ENCODE measurements at places on chromosomes 5 and 9.

GRCh38 chr9:121893786-121894185 is 199.3 kb downstream of the TTLL11 start:
- DNase-seq, result no peak

- DNase-seq, result no peak
These were observed 300.3 kb downstream of the EFNA5 start for GRCh38 chr5:107370396-107370968.

- no peak for DNase-seq
These were observed 422.4 kb downstream of the CCDC171 start for GRCh38 chr9:15975101-15975778.

DNA sequence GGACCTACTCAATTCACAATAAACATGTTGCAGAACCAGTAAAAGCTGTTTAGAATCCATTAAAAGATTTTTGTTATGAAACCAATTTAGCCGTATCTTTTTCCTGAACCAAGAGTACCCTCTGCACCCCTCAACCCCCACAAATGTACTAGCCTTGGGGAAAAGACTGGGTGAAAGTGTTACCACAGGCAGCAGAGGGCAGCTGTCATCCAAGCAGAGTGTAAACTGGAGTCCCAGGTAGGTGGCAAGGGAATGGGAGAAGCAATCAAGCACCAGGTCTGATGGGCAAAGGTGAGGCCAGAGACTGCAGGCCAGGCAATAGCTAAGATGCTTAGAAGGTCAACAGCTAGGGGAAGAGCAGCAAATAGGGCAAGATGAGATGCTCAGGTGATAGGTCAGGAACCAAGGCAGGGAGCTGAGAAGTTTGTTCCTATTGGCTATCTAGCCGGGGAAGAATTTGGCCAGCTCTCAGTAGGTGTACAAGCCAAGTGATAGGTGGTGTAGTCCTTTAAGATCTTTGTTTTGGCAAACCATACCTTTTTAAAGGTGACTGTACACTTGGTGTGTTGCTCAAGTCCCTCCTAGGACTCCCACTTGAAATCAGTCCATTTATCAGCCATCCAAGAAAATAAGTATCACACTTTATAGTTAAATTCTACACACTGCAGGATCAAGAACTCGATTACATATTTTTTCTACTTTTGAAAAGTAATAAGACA is 77.8 kb upstream of the CCDC112 start:
- no peak for DNase-seq

DNA sequence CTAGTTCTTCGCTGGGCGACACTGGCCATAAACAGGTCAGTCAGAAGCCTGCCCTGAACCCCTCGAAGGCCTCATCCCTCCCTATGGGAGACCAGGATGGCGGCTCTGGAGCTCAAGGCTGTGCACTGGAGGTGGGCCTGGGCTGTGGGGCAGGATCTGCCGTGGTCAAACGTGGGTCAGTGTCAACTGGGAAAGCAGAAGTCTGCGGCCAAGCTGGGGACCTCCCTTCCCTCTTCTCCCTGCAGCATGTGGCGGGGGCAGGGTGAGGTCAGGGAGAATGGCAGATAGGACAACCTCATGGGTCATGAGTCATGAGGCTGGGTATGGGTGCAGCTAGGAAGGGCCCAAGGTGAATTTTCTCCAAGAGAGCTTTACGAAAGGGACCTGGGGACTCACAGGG is 132.9 kb downstream of the RXRA start:
- no peak for DNase-seq

GRCh38 chr9:34693560-34693959 is 2.5 kb upstream of the CCL19 start:
- DNase-seq, result no peak

GRCh38 chr5:1480217-1480616 is 35.0 kb upstream of the SLC6A3 start:
- DNase-seq, result no peak

DNA sequence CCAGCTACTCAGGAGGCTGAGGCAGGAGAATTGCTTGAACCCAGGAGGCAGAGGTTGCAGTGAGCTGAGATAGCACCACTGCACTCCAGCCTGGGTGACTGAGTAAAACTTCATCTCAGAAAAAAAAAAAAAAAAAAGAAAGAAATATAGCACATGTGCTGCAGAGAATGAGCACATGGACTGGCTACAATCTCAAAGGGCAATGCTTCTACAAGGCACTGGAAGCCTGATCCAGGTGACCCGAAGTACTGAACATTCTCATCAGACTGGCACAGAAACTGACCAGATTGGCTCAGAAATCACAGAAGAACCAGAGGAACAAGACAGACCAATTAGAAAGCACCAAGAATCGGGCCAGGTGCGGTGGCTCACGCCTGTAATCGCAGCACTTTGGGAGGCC is 4.8 kb downstream of the DYNC2I2 start:
- no peak for DNase-seq

- no peak for DNase-seq
These were observed 203.1 kb upstream of the PPP1R2B start for GRCh38 chr5:156647034-156647451.

DNA sequence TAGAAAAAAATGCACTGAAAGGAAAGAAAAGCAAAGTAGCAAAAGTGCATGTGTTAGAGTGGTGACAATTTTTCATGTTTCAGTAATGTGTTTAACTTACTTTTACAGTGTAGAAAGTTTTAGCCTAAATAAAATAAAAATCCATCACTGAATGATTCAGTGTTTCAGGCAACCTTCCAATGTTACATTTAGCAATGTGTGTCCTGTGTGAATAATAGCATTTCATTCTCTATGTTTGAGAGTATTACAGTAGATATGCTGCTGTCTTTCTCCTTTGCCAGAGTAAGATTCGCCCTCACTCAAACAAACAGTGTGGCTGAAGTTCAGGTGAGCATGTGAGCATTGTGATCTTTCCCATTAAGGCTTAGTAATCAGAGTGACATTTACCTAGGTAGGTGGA is 171.1 kb downstream of the TARS1 start:
- peak; percentile 18 for DNase-seq

DNA sequence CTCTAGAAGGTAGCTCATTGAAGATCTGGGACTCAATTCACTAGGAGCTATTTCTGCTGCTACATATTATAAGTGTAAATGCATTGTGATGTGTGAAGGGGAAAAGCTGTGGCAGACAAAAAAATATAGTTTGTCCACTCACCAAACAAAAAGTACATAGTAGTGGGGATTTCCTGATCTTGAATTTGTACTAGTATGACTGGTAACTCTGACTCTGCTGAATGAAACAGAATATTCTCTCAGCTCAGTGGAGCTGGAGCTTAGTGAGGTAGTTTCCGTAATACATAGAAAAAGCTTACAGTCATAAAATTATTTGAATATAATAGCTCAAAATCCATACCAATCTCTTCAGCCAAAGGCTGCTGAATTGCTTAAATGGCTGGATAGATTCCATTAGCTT is 455.6 kb upstream of the CD180 start:
- no peak for DNase-seq

- no peak for DNase-seq
These were observed 40.2 kb downstream of the MRPL36 start for GRCh38 chr5:1759378-1759970.

- no peak for DNase-seq
These were observed 126.9 kb upstream of the ANKH start for GRCh38 chr5:14998491-14998890.

- no peak for DNase-seq
These were observed 167.1 kb upstream of the RAI14 start for GRCh38 chr5:34488984-34489383.

GRCh38 chr5:126055348-126055729 is 367.9 kb upstream of the GRAMD2B start:
- DNase-seq, result no peak

DNA sequence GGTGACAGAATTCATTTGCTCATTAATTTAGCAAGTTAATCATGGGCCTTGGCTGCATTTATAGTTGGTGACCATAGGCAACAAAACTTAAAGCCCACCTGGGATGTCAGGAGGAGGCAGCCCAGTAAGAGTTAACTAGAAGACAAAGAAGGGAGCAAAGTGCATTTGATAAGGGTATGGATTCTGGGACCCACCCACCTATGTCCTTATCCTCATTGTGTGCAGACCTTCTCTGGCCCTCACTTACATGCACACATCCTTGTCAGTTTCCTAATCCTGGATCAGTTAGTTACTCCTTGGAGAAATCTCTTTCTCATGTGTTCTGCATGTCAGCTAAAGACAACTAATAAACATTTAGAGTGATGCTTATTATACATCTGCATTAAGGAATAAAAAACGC is 24.6 kb downstream of the MEF2C start:
- no peak for DNase-seq

DNA sequence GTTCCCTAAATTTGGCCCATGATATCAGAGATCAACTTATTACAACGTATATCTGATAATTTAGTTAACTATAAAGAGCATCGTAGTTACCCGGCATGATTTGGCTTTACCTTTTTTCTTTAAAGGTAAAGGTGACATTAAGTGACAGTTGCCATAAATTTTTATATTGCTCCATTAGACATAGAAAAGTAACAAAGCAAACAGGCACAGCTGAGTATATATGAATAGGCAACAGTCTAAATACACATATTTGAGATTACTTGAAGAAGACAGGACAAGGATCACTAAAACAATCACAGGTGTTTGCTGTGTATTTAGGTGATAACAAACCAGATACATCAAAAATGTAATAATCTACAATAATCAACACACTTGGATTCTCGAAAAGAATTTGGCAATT is 34.8 kb downstream of the RFX3 start:
- no peak for DNase-seq

- DNase-seq, result peak; percentile 52
These were observed 42.3 kb upstream of the MOCS2 start for GRCh38 chr5:53151713-53152458.

DNA sequence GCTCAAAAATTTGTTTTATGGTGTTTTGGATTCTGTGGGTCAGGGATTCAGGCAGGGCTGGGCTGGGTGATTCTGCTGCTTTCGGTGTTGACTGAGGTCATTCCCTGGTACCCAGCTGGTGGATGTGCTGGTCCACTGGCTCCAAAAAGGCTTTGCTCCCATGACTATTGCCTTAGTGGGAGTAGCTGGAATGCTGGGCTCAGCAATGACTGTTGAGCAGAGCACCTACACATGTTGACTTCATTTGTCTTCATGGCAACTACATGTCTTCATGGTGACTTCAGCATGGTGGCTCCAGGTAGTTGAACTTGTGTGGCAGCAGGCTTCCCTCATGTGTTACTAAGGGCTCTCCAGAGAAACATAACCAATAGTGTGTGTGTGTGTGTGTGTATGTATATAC is 297.2 kb downstream of the DOCK8 start:
- no peak for DNase-seq

GRCh38 chr5:103783669-103784068 is 221.1 kb upstream of the NUDT12 start:
- no peak for DNase-seq

DNA sequence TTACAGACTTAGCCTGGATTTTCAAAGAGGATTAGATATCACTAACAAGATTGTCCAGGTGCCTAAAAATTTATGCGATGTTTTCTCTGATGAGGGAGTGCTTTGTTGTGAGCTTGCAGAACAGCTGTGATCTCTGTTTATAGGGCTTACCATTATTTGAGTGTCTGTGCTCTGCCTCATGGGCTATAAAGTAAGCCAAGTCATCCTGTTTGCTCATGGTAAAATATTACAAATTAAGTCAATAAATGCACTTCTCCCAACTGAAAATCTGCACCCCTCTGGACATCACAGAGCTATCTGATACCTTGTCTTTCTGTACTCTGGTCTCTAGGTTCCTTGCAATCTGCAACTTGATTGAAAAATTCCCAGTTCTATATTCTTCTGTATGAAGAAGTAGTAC is 293.4 kb upstream of the ACTBL2 start:
- DNase-seq, result no peak

DNA sequence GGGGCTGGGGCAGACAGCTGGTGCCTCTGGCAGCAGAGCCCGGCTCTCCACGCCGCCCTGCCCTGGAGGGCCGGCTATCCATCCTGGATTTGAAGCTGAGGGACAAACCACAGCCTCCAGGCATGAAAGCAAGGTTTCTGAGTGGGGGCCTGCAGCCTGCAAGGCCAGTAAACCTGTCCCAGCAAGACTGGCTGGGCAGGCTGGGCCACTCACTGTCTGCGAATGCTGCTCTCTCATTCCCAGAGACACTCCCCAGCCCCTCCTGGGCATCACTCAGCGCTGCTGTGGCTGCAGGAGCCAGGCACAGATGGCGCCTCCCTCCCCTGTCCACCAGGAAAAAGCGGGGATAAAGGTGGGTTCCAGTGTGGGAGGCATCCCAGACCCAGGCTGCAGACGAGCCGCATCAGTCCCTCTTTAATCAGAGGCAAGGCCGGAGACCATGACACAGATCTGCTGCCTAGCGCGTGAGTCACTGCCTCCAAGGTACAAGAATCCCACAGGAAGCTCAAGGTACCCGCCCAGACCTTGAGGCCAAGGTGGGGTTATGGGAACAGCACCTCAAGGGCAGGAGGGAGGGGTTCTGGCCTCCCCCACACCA is 118.0 kb downstream of the VAV2 start:
- peak; percentile 49 for DNase-seq

DNA sequence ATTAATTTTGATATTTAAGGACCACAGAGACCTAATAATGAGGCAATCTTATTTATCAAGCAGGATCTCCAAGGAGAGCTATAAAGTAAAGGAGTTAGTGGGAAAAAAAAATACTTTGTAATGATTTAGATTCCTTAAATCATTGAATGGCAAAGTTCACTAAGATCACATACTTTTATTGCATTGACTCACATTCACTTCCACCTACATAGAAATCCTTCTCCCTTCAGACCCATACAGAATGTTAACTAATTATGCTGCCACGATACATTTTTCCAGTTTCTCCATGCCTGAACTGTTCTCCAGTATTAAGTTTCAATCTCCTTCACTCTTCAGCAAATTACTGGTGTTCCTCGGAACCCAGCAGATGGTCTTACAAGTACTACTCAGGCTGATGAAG is 388.7 kb downstream of the EFNA5 start:
- DNase-seq, result no peak

GRCh38 chr9:126989847-126990842 is 75.6 kb downstream of the RALGPS1 start:
- DNase-seq, result no peak

GRCh38 chr5:147616421-147616820 is 106.6 kb upstream of the DPYSL3 start:
- DNase-seq, result no peak

- no peak for DNase-seq
These were observed 306.3 kb downstream of the ENC1 start for GRCh38 chr5:74334062-74334761.

GRCh38 chr9:120441426-120442307 is 138.3 kb downstream of the CDK5RAP2 start:
- DNase-seq, result peak; percentile 41

DNA sequence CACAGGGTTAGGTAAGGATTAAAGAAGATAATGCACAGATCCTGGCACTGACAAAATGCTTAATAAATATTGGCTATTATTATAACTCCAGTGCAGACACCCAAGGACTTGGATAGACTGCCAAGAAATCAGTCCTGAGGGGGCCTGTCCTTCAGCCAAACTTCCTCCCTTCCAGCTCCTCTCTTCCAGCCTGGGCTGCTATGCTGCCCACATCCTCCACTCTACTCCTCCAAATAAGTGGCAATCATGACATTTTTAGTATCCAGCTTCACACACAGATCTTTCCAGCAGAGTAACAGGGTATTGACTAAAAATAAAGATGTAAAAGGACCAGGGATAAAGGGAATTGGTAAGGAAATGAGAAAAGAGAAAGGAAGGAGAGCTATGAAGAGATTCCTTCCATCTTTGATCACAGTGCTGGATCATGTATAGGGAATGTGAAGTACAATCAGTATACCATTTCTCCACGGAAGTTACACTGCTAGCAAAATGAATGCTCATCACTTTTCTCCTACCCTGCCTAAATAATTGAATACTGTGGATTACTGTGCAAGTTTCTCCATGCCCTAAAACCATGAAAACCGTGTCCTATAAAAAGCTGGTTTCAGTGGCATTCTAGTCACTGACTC is 136.0 kb upstream of the OSMR start:
- DNase-seq, result no peak

All from BJ (cell line).